ENCODE measurements at places on chromosomes 4 and X.

- DNase-seq, result no peak
These were observed 94.6 kb downstream of the TAB3 start for GRCh38 chrX:30794497-30794896.

GRCh38 chr4:141860974-141861373 lies 224.6 kb downstream of the IL15 start:
- no peak for DNase-seq

DNA sequence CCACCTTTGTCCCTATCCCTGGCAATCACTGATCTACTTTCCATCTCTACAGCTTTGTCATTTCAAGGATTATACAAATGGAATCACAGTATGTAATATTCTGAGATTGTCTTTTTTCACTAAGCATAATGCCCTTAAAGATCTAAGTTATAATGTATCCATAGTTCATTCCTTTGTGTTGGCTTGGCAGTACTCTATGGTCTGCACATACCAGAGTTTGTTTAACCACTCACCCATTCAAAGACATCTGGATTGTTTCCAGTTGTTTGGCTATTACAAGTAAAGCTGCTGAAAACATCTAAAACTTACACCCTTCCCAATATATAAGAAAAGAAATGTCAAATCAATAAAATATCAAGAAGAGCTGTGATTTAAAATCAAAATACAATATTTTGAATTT lies 26.0 kb upstream of the AWAT1 start:
- DNase-seq, result no peak

GRCh38 chrX:17519358-17519757 lies 144.4 kb downstream of the NHS start:
- DNase-seq, result no peak

- DNase-seq, result no peak
These were observed 56.7 kb downstream of the FAM114A1 start for GRCh38 chr4:38924353-38924752.
